ENCODE measurements at places on chromosomes 16 and 17.

DNA sequence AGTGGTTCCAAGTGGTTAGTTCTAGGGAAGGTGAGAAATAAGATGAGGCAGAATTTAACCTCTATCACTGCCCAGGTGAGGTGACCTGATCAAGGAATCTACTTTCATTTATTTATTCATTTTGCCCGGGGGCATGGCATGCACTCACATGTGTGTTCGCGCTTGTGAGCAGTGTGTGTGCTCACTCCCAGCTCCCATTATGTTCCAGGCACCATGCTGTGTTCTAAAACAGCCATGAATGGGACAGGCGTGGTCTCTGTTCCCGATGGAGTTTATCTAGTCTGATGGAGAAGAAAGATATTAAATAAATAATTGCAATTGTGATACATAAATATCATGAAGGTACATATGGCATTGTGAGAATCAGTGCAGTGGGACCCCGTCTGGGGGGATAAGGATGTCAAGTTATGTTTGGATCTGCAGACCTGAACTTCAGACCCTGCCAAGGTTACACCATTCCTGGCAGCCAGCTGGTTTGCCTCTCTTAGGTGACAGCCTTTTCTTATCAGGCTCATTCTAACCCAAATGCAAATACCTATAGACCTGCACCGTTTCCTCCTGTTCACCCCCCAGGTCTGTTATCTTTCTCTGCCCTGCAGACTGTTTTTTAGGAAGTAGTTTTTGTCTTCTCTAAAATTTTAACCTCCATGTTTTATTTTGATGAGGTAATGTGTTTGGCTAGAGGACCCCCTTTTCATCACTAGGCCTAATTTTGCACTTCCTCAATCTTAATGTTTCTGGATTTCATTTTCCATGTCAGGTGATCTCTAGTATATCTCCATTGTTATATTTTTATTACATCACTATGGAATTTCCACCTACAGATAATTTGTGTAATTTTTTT, 11.8 kb downstream of the CYB5B start:
- DNase-seq, result no peak

DNA sequence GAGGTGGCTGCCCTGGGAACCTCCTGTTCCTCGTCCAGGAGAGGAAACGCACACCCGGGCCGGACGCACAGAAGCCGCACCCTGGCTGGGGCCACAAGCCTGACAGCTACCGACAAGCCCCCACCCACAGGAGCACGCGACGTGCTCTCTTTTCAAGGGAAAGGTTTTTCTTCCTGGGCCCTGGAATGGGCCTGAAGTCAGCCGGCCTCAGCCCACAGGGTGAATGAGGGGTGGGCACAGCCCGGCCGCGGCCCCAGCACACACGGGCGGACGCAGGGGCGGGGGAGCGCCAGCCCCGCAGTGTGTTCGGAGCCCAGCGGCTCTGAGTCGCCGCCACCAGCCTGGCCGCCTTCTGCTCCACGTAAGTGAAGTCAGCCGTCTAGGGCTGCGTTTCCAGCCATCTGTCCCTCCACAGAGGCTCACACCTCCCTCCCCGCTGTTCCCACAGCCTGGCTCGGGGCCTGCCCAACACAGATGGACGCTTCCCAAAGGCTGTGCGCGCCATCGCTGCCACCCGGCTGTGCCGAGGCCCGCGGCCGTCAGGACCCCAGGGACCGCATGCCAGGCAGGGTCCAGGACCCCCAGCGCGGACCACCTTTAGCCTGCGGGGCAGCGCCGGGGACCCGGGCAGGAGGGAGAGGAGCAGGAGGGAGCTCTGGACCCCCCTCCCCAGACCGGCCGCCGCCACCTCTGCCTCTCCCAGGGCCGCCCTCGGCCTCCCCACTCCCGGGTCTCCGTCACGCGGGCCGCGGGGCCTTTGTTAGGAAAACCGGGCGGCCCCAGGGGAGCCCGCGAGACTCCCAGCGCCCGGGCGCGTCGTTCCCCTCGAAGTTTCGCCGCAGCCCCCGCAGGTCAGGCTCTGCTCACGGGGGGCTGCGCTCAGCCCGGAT, 36.8 kb downstream of the CBFA2T3 start:
- DNase-seq, result peak; percentile 83

DNA sequence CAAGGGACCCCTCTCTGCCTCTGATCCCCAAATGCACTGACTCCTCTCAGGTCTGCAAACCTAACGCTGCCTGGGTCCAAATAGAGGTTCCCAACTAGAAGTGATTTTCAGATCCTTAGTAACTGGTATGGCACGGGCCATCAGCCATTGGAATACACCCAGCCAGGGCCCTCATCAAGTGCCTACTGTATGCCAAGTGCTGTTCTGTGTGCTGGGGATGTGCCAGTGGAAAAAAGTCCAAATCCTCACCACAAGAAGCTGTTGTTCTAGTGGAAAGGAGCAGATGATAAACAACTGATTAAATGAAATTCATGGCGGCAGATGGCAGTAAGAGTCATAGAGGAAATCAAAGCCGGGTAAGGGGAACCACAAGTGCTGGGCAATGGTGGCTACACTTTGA, 57.2 kb upstream of the MED9 start:
- DNase-seq, result no peak

- no peak for DNase-seq
Observed at GRCh38 chr17:21381076-21381706, 5.0 kb downstream of the KCNJ12 start.

- no peak for DNase-seq
Observed at GRCh38 chr17:32871746-32872145, 5.2 kb downstream of the MYO1D start.

DNA sequence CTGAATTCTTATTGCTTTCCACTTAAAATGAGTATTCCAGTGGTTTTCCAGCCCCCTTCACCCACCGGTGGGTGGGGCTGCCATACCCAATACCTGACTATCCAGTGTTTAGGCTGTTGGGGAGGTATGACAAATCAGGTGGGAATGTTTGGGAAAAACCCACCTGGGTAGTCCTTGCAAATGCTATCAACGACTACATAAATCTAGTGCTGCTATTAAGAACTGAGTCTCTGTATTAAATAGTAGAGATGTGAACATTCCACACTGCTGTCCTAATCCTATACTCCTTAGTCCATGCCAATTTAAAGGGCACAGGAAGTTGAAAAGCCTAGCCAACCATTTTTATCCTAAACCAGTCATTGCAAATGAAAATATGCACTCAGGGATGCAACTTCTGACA, 126.6 kb downstream of the AXIN2 start:
- no peak for DNase-seq

GRCh38 chr16:273547-274421, 2.0 kb downstream of the RGS11 start:
- no peak for DNase-seq

- DNase-seq, result peak; percentile 63
Observed at GRCh38 chr17:7838090-7839075, 4.4 kb downstream of the KDM6B start.

- no peak for DNase-seq
Observed at GRCh38 chr17:62880120-62880519, 72.0 kb upstream of the MARCHF10 start.

DNA sequence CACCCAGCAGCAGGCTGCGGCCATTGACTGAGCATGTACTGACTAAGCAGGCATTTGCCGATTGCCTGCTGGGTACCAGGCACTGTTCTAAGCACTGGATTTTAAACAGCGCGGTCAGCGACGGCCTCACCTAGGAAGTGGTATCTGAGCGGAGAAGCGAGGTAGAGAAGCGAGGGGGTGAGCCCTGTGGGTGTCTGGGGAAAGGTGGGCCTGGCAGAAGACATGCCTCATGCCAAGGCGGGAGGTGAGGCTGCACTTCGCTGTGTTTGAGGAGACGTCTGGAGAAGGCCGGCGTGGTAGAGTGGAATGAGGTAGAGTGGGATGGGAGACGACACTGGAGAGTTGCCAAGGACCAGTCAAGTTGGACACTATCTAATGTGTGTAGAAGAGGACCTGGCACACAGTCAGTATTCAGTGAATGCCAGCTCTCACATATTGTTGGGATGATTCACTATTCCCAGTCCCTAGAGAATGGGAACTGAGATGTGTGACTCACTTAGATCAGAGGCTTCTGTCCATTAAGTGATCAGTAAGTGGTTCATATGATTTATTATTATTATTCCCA, 14.4 kb downstream of the SYCE1L start:
- DNase-seq, result no peak

DNA sequence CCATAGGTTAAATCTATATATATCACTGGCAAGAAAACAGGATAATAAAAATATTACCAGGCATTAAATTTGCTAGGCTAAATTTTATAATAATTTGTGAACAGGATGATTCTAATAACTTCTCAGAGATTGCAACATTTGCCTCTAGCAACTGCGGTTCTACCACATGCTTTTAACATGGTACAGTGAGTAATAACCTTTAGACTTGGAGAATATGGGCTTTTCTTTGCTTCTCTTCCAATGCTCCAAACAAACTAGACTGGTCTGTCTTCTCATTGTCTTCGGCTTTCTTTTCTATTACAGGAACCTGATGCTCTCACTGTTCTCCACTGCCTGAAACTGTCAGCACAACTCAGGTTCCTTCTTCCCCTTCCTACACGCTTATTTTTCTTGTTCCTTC, 80.6 kb downstream of the CA4 start:
- no peak for DNase-seq

DNA sequence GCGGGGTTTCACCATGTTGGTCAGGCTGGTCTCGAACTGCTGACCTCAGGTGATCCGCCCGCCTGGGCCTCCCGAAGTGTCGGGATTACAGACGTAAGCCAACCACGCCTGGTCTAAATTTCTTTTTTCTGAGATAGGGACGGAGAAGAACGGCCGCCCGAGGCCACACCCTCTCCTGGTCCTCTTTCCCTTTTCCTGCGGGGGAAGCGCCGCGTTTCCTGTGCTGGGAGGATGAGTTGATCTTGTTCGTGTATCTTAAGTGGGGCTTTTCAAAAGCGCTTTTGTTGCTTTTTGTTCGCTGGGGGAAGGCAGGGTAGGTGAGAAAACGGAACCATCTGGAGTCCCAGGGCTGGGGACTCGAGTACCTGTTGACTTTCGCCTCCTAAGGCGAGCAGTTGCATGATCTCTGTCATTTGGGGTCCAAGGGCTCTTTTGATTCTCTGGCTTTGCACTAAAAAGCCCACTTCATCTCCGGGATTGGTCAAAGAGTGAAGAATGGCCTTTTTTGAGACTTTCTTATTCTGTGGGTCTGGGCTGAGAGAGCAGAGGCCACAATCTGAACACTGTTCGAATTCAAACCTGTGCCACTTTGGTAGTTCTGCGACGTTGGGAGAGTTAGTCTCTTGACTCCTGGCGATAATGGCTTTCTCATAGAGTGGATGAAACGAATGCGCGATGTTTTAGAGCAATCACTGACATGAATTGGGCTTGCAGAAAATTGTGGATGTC, 1.3 kb downstream of the FUS start:
- no peak for DNase-seq

GRCh38 chr17:81713556-81714411, 1.7 kb downstream of the SLC25A10 start:
- DNase-seq, result peak; percentile 61

GRCh38 chr17:77640916-77641605, 317.4 kb upstream of the TNRC6C start:
- DNase-seq, result no peak

GRCh38 chr17:44672479-44673093, 16.3 kb downstream of the MEIOC start:
- DNase-seq, result no peak

GRCh38 chr17:19492141-19492540, 41.5 kb upstream of the SLC47A1 start:
- no peak for DNase-seq

- DNase-seq, result no peak
Observed at GRCh38 chr16:85252014-85252413, 139.7 kb upstream of the CIBAR2 start.

DNA sequence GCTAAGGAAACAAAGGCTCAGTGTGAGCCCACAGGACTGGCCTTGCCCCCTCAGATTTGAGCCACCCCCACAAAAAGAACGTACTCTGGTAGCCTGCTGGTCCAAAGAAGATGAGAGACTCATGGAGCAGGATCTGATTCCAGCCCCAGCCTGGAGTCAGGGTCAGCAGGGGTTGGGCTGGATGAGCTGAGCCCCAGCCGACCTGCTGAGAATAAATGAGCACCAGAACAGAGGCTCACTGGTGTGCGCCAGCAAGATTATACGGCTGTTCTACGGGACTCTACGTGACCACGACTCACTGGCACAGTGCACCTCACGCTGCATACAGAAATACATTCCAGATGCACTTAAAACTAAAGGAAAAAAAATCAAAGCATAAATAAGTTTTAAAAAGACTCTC, 186.0 kb upstream of the RPL38 start:
- DNase-seq, result no peak

DNA sequence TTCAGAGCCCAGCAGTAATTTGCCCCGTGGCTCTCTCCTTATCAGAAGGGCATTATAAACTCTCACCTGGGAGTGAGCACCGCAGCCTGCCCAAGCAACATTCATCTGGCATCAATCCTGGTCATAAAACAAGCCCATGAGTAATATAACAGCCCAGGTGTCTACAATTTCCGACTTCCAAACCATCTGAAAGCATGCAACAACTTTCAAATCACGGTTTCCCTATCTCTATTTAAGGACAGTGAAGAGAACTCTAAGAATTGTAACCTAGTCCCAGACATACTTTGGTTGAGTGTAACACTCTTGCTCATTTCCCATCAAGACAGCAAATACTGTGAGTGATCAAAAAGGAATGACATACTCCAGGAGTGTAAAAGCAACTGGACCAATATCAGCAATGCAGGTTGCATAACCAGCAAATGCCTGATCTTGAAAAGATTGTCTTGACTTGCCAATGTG, 487.4 kb upstream of the SOX9 start:
- no peak for DNase-seq

GRCh38 chr16:15741207-15741871, 91.3 kb downstream of the NDE1 start:
- no peak for DNase-seq

GRCh38 chr17:72997559-72997958, 94.9 kb downstream of the SLC39A11 start:
- no peak for DNase-seq

DNA sequence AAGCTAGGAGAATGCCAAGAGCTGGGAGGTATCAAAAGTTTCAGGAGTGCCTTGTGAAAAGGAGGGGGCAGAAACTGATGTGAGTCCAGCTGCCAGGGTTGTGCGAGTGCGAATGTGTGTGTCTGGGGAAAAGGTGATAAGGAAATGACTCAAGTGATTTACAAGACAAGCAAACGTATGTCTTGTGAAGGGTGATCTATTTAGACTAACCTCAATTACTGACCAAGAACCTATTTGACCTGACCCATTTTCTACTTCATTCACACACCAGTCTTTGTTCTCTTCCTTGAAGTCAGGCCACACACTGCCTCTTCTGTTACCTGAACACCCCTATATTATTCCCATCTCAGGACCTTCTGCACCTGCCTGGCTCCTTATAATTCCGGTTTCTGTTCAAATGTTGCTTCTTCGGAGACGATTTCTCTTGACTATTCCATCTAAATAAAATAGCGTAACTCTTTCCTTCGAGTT, 1.0 kb downstream of the GDE1 start:
- peak; percentile 16 for DNase-seq

Data from retina (tissue), 1 donor.